Stimulated activated CD8-positive, alpha-beta memory T cell treated with anti-CD3 and anti-CD28 coated beads, Interleukin-15, amount 100 ng/mL, for 4 hours (primary cell): ENCODE measurements at places on chromosomes 2 and 18.

- no peak for DNase-seq
Measured at GRCh38 chr18:986552-986951, 81.9 kb downstream of the ADCYAP1 start.

GRCh38 chr2:103284750-103285149 lies 522.9 kb downstream of the TMEM182 start:
- no peak for DNase-seq

- peak; percentile 5 for DNase-seq
Measured at GRCh38 chr2:173210270-173211196, 134.9 kb downstream of the MAP3K20 start.

- no peak for DNase-seq
Measured at GRCh38 chr18:37251679-37252078, 313.9 kb downstream of the CELF4 start.

DNA sequence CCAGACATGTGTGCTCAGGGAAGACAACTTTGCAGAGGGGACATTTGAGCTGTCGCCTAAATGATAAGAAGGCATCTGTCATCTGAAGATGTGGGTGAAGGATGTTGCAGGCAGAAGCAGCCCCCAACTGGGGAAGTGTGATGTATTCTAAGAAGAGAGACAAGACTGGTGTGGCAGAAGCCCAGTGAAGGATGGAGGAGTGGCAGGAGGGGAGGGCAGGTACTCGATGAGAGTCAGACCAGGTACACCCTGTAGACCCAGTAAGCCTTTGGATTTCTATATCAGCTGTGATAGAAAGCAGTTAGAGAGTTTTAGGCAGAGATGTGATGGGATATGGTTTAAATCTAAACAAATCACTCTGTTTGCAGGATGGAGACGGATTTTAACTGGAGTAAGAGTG lies 19.2 kb downstream of the SLC14A2 start:
- no peak for DNase-seq

GRCh38 chr2:113784823-113785744 lies 28.6 kb upstream of the SLC35F5 start:
- DNase-seq, result no peak

DNA sequence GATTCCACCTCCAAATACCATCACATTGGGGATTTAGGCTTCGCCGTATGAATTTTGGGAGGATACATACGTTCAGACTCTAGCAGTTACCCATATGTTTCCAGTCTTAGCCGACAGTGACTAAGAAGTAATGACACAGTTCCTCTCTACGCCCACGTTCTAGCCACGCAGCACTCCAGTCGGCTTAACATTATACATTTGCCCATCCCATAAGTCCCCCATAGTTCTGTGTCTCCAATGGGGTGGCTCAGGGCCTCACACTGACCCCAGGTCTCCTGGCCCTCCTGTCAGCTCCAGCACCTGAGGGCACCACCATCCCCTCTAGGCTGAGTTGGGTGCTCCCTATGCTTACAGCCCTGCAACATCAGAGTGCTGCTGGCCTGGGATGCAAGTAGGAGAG lies 18.4 kb upstream of the CNDP2 start:
- no peak for DNase-seq

GRCh38 chr2:239250216-239251081 lies 150.4 kb downstream of the HDAC4 start:
- no peak for DNase-seq

- DNase-seq, result no peak
Measured at GRCh38 chr2:53575721-53576124, 191.9 kb upstream of the CHAC2 start.

DNA sequence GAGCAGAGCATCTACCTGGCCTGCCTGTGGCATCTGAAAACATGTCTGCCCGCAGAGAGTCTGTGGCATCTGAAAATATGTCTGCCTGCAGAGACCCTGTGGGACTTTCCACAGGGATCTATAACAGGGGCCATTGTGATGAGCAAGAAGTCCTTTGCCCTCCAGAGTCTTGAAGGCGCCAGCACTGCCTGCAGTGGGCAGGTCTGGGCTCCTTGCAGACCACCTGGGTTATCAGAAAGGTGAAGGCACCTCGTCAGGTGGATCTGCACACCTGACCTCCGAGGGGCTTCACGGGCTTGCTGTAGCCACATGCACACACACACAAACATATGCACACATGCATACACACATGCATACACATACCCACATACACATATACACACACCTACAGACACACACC lies 189.5 kb upstream of the HDAC4 start:
- no peak for DNase-seq

DNA sequence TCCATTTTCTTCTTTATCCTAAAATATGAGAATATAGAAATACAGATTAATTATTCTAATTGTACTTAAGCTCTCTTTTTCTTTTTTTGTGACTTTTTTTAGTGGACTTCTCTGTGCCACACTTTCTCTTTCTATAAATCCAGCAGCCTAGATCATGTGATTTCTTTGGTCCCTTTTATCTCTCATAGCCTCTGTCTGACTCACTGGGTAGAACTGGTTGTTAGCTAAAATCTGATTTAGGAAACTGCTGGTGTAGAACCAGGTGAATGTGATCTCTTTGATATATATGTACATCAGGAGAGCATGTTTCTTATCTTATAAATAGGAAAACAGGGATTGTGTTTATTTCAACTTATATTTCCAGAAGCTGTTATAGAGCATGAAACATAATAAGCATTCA lies 54.9 kb downstream of the VRK2 start:
- DNase-seq, result no peak

GRCh38 chr2:61125123-61125710 lies 36.8 kb upstream of the C2orf74 start:
- DNase-seq, result no peak

- no peak for DNase-seq
Measured at GRCh38 chr2:199108056-199108455, 349.7 kb downstream of the SATB2 start.

- no peak for DNase-seq
Measured at GRCh38 chr2:162072976-162073887, 783 bp downstream of the DPP4 start.

DNA sequence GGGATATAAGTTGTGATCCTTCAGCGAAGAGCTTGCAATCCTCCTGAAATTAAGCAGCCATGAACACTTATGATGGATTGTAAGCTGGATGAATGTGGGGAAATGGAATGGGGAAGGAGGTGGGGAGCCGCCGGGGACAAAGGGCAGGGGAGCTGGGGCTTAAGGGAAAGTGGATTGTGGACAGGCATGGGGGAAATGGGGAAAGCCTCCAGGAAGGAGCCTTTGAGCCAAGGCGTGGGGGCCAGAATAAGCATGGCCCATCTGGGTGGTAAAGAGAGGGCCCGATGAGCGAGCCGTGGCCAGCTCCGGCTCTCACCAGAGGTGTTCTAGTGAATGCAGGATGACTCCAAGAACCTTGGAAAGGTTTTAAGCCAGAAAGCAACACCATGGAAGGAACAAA lies 124.0 kb downstream of the SMAD7 start:
- no peak for DNase-seq

- no peak for DNase-seq
Measured at GRCh38 chr2:187500585-187501359, 52.7 kb upstream of the CALCRL start.

- no peak for DNase-seq
Measured at GRCh38 chr2:55102056-55102812, 52.0 kb upstream of the RTN4 start.

DNA sequence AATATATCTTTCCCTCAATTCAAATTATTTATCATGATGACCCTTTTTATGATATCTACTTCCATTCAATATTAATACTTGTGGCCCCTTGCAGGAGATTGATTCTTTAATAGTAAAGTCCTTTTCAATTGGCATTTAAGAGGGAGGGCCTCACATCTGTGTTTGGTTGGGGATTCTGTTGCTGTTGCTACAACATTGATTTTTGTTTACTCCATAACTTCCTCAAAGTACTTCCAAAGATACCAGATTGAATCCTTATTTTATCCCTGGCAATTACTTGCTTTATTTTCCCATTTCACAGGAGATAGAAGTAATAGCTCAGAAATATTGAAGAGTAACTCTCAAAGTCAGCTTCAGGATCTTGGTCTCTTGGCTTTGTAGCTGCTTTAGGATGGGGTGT lies 32.8 kb downstream of the MEIS1 start:
- DNase-seq, result no peak

DNA sequence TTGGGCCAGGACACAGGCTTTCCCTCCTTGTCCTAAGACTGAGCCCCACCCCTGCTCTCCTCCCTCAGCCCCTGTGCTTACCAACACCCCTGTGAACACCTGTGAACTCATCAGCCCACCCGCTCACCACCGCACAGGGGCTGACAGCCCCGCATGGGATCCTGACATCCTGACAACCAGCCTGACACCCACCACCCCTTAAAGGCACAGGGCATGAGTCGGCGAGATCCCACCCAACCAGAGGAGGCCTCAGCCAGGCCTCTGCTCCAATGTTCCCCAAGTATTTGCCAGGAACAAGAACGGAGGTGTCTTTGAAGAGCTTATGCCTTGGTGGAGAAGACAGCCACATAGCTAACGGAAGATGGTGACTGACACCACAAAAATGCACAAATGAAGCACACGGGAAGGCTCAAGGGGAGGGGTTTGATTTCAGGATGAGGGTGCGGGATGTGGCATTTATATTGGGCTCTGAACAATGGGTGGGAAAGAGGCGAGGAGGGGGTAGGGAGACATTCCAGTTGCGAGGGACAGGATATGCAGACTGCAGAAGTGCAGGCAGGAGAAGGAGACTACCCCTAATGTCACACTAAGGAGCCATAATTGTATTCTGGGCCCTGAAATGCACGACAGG lies 11.0 kb downstream of the RAB11FIP5 start:
- no peak for DNase-seq

GRCh38 chr2:75290600-75291150 lies 91.4 kb upstream of the TACR1 start:
- no peak for DNase-seq

GRCh38 chr2:97967931-97968627 lies 27.7 kb downstream of the TMEM131 start:
- DNase-seq, result no peak

DNA sequence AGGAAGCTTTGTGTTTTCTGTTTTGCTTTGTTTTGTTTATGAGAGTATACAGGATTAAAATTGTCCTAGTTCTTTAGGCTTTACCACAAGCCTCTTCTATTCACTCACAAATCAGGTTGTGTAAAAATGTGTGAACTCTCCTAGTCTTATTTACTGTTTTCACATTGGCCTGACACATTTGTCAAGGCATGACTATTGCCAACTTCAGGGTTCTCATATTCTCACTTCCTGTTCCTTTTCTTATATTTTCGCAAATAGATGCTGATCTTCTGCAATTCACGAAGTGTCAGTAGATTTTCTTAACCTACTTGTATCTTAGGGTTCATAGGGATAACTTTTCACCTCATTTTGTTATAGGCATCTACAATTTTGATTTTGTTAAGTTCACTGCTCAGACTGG lies 67.1 kb downstream of the CCDC102B start:
- no peak for DNase-seq

DNA sequence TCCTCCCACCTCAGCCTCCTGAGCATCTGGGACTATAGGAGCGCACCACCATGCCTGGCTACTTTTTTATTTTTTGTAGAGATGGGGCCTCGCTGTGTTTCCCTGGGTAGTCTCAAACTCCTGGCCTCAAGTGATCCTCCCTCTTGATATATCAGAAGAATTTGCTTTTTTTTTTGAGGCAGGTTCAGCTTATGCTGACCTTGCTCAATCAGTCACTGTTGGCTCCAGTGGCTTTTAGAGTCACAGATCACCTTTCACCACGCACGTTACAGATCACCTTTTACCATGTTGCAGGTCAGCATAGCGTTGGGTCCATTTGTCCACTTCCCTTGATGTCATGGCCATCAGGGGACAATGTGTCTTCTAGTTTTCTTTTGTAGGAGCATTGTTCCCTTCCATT lies 36.1 kb downstream of the DCAF17 start:
- DNase-seq, result no peak

DNA sequence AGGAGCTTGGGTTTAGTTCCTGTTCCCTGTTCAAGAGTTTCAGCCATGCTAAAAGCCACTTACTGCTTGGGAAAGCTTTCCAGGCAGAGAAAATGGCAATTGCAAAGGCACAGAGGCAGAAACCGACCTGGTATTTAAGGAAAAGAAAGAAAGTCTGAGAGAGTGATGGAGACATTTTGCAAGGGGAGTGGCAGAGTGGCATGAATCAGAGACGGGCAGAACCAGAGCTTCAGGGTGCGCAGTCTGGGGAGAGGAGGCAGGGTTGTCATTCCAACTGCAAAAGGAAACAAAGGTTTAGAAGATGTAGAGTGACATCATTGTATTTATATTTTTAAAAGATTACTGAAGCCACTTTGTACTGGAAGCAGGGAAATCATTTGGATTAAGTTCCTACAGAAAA lies 14.9 kb upstream of the GNAL start:
- DNase-seq, result no peak

GRCh38 chr2:169659320-169659719 lies 34.9 kb downstream of the CFAP210 start:
- DNase-seq, result no peak

- DNase-seq, result no peak
Measured at GRCh38 chr18:46062781-46063180, 9.3 kb downstream of the PSTPIP2 start.

- no peak for DNase-seq
Measured at GRCh38 chr18:26097563-26097962, 7.2 kb upstream of the SS18 start.

DNA sequence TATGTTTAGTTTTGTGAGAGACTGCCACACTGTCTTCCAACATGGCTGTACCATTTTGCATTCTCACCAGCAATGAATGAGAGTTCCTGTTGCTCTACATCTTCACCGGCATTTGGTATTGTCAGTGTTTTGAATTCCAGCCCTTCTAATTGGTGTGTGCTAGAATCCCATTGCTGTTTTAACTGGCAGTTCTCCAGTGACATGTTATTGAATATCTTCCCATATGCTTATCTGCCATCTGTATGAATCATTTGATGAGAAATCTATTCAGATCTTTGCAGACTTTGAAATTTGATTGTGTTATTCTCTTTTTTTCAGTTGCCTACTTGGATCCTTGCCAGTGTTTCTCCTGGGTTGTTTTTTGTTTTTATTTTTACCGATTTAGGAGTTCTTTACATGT lies 99.0 kb downstream of the SNTG2 start:
- DNase-seq, result no peak

DNA sequence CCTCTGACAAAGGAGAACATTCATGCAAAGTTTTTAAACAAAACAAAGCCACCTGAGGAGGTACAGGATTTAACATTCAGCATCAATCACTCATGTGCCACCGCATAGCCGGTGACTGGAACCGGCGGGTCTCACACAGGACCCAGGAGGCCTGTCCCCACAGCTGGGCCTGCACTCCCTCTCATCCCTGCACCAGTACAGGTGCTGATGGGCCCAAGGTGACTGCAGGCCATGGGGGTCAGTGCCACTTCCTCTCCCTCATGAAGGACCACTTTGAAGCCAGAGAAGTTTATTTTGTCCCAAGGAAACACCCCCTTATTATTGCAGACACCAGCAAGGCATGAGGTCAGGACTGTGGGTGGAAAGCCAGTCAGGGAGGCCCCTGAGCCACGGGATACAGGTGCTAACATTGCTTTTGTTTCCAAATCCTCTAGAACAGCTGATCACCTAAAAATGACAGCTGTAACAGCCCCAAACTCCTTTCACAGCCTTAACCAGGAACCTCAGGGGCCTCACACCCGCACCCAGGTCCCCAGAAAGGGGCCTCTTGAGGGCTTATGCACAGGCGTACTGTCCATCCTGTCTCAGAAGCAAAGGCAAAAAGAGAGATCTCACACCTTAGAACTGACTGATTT lies 14.0 kb downstream of the PARD6G start:
- no peak for DNase-seq

- no peak for DNase-seq
Measured at GRCh38 chr18:31876707-31877106, 66.2 kb downstream of the TRAPPC8 start.

GRCh38 chr2:121075006-121075551 lies 209.9 kb downstream of the TFCP2L1 start:
- DNase-seq, result no peak
